Activated T-cell treated with anti-CD3 and anti-CD28 coated beads, Interleukin-2, amount 50 U/mL, for 4 hours (primary cell): ENCODE measurements at places on chromosomes 12 and 14. TPM values are rescaled to one million over a fixed set of nuclear protein-coding genes. Genes with fewer than 3 reads are reported as not detected.

DNA sequence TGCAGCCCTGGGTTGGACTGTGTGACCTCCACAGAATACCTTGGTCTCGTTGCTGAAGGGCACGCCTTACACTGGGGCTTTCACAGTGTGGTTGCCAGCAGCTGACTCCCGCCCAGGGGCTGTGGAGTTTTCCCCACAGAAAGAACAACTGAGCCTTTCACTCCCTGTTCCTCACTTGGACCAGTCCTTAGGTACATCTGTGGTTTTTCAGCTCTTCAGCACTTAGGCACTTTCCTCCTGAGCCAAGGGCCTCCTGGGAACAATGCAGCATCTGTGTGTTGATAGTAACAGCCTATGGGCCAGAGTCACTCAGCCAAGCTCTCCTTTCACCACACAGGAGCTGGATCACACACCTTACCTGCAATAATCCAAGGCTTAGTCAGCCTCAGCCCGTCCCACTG is 25.0 kb downstream of the ERP27 start:
- no peak for DNase-seq

DNA sequence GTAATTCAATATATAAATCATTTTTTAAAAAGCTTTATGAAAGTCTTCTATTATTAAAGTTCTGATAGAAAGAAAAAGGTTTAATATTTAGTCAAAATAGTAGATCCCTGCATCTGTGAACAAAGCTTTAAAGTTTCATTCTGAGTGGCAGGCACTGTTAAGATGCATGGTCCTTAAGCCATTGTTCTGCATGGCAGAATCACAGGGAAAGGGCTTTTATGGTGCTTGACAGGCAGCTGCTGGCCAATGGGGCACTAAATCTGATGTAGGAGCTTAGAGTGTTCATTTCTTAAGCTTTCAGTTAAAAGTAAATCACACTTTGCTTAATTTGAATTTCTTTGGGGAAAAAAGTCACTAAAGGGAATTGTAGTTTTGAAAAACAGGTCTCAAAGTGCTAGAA is 148.2 kb downstream of the PLEKHA5 start:
- DNase-seq: no peak

DNA sequence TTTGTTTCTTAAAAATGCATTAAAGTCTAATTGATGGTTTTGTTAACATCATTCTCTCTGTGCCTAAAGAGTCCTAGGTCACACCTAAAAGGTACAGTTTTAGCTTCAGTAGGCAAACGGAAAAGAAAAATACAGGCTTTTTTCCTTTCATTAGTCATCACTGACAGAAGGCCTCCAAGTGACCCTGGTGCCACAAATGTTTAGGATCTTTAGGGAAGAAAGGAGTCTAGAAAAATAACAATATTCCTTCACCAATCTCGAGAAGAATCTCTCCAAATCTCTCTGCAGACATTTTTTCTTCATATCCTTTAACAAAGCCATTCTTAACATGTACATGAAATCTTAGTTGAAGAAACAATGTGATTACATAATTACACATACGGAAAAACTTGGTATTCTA is 2.0 kb downstream of the DENND5B start:
- no peak for DNase-seq

GRCh38 chr12:32671930-32672780 is 6.9 kb upstream of the DNM1L start:
- no peak for DNase-seq

GRCh38 chr12:7869137-7869536 is 3.6 kb downstream of the SLC2A14 start:
- DNase-seq: no peak

TOMM20L gene
- not detected for total RNA-seq

DNA sequence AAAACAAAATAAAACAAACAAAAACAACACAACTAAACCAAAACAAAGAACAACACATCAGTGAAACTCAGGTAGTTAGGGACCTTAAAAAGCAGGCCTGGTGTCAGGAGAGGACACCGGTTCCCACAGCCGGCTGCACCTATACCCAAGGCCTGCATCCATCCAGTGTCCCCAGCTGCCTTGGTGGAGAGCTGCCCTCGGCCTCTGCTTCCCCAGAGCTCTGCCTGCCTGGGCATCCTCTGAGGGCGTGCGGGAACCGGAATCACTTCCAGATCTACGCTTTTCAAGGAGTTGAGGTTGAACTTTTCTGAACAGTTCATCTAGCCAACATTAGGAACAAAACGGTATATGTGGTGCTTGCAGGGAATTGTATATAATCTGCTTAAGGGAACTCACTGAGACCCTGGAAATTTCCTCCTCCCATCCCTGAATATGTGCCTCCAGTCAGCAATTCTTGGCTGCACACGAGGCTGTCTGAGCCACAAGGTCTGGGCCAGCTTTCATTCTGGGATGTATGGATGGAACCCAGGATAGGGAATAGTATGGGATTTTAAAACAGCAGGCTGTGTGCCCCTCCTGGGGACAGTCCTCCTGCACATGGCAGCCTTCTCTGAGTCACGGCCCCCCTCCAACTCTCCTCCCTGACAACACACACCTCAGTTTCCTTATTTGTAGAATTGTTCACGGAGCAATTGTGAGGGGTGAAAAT is 319.0 kb upstream of the RTL1 start:
- DNase-seq: no peak

- DNase-seq: no peak
Measured at GRCh38 chr12:42606471-42606870, 16.9 kb upstream of the PRICKLE1 start.

GLIPR1 gene
- total RNA-seq: 6.1 TPM

DNA sequence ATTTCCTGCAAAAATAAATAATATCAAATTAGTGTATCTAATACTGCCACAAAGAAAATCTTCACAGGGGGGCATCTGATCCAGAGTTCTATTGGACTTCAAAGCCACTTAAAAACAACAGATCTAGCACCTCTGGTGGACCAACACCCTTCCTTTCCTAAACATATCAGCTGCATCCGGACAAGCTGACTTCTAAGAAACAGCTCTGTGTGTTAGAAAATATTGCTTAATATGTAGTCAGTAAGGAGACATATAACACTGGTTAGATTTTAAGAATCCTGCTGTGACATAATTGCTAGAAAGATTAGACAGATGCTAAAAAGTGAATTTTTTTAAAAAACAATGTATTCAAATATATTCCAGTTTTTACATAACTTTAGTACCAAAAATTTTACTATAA is 61.1 kb upstream of the PTPRB start:
- DNase-seq: no peak

DNA sequence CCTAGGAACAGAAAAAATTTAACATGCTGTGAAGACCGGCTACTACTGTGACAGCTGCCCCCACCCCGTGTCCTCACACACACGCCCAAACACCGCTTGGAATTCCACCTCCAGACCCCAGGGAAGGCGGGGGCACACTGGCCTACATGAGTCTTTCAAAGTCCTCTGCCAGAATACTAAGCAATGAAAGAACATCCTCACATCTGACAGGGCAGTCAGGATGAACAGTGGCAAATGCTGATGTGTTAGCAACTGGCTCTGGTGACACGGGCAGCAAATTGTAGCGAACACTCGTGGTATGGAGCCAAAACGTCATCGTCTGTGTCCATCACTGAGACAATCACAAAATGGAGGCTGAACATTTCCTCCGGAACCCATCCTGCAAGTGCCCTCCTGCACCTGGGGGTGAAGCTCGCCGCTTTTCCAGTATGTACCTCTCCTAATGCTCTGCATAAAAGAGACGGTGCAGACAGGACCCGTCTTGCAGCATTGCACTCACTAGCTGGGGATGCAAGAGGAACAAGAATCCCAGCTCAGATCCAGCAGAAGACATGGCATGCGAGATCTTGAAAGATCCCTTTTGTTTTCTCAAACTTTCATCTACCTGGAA is 94.8 kb downstream of the BCL11B start:
- DNase-seq: no peak

DNA sequence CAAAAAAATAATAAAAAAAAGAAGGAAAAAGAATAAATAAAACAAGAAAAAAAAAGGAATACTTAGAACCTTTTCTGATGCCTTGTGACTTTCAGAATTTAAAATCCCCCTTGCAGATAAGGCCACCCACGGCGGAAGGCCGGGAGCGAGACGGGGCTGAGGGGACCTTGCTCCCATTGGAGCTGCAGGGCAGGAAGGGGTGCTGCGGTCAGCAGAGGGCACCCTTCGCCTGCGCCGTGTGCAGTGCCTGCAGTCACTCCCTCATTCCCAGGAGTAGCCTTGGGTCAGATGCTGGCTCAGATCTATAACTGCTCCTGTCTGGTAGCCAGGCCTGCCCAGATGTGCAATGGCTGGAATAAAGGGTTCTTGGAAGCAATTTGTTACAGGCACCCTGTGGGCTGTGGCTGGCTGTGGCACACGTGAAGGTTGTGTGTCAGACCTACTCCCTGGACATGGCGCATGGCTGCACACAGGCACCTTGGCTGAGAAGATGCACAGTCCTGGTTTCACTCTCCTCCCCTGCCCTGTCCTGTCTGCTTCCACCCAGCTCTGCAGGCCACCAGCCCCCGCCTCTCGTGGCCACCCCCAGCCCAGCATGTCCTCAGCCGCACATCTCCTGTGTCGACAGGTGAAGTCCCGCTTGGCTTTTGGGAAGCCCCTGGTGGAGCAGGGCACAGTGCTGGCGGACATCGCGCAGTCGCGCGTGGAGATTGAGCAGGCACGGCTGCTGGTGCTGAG is 13.4 kb upstream of the ALDH2 start:
- no peak for DNase-seq

IFNG-AS1 gene
- not detected for total RNA-seq

PTGDR gene
- 0.30 TPM for total RNA-seq

MANSC4 gene
- not detected for total RNA-seq

GRCh38 chr14:91925001-91925726 is 22.3 kb downstream of the FBLN5 start:
- DNase-seq: no peak

- DNase-seq: no peak
Measured at GRCh38 chr12:104022786-104023185, 27.2 kb downstream of the GLT8D2 start.

CLEC4C gene
- total RNA-seq: not detected

DNA sequence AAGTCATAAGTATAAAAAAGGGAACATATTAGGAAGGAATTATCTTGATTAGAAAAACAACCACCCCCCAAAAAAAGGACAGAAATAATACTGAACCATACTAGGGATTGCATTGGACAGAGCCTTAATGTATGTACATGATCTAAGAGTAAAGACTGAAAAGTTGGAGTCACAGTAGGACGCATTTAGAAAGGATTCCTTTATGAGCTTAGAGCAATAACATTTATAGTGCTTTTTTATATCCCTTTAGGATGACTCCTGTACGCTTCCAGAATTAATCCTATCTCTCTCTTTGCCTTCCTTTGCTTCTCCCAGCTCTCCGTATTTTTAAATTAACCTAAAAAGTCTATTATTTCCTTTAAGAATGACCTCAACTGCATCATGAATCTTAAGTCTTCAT is 75.3 kb downstream of the PTPRR start:
- DNase-seq: no peak

RBP5 gene
- not detected for total RNA-seq

SOAT2 gene
- total RNA-seq: 0.54 TPM
